CD8-positive, alpha-beta T cell (primary cell): ENCODE measurements at places on chromosomes 6 and 20.

- DNase-seq: peak; percentile 6
Observed at GRCh38 chr6:109740787-109741186, 49.7 kb downstream of the FIG4 start.

- DNase-seq: no peak
Observed at GRCh38 chr6:54491431-54491830, 183.2 kb downstream of the TINAG start.

DNA sequence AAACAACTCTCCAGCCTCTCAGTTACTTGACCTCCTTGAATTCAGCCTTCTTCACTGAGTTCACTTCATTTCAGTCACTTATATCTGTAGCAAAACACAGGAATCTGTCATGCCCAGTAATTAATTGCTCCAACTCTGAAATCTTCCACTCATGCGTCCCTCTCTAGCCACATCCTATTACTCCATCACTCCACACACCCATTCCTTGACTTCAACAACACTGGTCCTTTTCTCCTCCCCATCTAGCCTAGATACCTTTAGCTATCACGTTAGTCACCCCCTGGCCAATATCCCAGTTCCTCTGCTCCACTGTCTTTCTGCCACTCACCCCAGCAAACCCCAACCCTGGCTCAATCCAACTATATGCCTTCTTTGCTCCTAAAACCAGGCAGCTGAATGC lies 7.7 kb downstream of the ZHX3 start:
- no peak for DNase-seq

- DNase-seq: peak; percentile 59
Observed at GRCh38 chr6:32845384-32845884, 1.6 kb upstream of the PSMB8 start.

GRCh38 chr6:155177363-155177961 lies 86.4 kb upstream of the CLDN20 start:
- DNase-seq: peak; percentile 57

- DNase-seq: no peak
Observed at GRCh38 chr6:159201336-159201735, 32.1 kb downstream of the FNDC1 start.

GRCh38 chr6:29627755-29628418 lies 5.1 kb downstream of the GABBR1 start:
- peak; percentile 62 for DNase-seq

DNA sequence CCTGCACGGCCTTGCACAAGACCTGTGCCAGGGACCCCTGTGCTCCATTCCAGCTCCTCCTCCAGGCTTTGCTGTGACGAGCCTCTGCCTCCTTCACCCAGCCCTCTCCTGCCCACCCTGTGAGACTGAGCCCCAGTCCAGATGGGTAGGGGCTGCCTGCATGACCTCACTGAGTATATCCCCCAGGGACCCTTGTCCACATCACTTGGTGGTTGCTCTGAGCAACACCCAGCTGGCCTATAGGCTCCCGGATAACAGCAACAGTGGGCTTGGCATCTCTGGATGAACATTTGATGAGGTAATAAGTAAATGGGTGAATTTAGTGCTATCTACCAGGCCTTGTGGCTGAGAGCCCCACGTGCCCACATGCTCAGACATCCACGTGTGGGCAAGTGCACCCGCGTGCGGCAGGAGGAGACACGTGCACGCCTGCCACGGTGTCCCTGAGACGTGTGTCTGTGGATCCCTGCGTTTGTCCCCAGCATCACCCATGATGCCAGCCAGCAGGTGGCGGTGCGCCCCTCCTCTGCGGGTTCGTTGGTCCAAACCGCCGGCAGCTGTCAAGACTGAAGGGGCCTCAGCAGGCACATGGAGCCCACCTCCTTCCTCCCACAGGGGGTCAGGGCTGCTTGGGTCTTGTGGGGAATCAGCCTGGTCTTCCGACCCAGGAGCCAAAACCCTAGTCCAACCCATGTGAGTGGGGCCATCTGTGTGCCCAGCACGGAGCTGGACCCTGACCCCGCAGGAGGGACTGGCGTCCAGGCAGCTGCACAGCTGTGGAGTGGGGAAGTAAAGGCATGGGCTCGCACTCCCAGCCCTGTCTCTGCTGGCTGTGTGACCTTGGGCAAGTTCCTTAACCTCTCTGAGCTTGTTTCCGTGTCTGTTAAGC lies 45.9 kb downstream of the FGD2 start:
- DNase-seq: peak; percentile 84

- DNase-seq: no peak
Observed at GRCh38 chr20:49909499-49910339, 5.6 kb downstream of the SPATA2 start.

DNA sequence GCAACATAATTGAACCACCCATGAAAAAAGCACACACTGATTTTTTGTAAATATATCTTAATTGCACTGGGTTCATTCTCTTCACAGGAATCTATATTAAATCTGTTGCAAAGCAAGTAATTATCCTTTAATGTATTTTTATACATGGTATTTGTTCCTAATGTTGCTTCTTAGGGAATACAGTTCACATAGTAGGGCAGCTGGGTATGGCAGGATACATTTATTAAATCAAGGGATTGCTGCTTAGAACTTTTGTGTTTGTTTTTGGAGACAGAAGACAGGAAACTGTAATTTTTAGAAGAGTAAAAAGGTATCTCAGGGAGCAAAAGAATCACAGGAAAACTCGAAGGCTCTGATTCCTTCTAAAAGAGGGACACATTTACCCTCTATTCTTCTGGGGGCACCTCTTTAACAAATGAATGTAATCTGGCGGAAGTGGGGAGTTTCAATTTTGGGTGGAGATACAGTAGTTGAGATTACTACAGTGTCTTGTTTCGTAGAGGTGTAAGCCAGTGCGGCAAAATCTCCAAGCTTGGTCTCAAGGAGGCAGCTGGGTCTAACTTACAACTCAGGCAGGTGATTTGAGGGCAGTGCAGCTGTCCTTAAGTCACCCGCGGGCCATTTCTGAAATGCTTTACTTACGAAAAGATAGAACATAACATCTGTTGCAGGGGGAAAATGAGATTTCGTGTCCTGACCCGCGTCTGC lies 812 bp upstream of the SMIM13 start:
- peak; percentile 66 for DNase-seq

GRCh38 chr6:36083446-36083845 lies 46.9 kb upstream of the MAPK13 start:
- DNase-seq: no peak
